ENCODE measurements at places on chromosomes 6 and 20.

- DNase-seq, result no peak
Measured at GRCh38 chr20:24934101-24934661, 14.9 kb upstream of the CST7 start.

DNA sequence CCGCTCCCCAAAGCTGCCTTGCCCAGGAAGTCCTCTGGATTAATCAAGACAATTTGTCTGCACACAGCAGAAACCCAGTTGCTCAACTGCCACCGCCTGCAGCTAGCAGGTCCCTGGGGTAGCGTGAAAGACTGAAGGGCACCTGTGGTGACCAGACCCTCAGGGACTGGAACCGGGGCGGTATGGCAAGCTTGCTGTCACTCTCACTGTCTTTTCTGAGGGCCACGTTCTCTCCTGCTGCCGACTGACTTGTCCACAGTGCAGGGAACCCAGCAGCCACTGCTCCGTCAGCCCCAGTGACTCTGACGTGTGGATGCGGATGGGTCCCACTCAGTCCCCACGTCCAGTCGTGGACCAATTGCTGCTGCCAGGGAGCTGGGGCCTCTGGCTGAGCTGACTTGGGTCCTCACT is 72.8 kb upstream of the PMEPA1 start:
- DNase-seq, result no peak

DNA sequence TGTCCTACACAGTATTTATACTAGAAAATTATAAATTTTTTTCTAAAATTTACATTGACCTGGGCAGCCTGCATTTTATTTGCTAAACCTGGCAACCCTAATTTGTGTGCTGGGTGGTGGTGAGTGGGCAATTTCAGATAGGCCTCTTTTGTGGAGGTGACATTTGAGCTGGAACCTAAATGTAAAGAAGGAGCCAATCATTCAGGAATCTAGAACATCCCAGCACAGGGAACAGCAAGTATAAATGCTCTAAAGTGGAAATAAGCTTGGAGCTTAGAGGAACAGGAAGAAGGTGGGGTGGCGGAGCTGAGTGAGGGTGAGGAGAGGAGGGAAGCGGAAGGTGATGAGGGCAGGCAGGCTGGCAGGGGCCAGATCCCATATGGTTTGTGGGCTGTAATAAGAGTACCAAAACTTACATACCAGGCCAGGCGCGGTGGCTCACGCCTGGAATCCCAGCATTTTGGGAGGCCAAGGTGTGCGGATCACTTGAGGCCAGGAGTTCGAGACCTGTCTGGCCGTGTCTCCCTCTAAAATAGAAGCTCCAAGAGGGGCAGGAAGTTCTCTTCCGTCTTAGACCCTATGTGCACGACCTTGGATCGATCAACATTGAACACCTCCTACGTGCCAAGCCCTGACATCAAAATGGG is 549 bp upstream of the CSE1L start:
- DNase-seq, result no peak

- no peak for DNase-seq
Measured at GRCh38 chr6:130829333-130829910, 2.2 kb downstream of the SMLR1 start.

DNA sequence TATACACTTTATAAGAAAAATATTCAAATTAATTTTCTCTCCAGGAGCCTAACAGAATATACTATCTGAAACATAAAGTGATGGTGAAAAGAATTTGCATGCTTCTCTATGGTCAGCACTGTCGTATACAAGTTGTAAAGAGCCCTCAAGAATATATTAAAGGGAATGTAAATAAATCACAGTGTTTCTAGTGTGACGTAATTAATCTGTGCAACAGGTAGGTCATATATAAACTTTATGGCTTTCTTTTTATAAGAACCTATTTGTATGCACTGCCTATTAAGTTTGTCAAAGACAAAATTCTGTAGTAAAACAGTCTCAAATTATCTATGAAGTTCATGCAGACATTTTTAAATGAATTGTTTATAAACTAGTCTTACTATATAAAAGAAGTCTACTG is 347.9 kb upstream of the EYS start:
- no peak for DNase-seq

DNA sequence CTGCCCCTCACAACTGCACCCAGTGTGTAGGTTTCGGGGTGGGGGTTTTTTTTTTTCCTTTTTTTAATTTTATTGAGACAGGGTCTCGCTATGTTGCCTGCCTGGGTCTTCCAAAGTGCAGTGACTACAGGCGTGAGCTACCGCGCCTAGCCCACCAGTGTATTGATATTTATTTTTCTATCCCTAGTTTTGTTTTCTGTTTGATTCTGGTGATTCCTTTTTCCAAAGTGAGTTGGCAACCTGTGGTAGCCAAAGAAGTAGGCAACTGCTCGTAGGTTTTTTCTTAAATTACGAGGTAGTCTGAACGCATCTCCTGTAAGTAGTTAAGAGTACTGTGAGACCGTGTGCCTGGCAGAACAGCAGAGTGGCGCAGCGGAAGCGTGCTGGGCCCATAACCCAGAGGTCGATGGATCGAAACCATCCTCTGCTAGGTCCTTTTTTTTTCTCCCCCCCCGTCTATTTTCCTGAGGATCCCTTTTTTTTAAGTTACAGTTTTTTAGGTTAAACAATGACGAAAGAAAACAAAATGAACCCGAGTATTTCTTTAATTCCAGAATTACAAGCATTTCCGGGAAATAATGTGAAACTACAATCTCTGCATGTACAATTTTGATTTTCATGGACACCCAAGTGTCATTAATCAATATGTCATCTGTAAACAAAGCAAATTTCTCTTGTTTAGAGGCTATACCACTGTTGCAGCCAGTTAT is 78.7 kb upstream of the BTN3A2 start:
- DNase-seq, result no peak

DNA sequence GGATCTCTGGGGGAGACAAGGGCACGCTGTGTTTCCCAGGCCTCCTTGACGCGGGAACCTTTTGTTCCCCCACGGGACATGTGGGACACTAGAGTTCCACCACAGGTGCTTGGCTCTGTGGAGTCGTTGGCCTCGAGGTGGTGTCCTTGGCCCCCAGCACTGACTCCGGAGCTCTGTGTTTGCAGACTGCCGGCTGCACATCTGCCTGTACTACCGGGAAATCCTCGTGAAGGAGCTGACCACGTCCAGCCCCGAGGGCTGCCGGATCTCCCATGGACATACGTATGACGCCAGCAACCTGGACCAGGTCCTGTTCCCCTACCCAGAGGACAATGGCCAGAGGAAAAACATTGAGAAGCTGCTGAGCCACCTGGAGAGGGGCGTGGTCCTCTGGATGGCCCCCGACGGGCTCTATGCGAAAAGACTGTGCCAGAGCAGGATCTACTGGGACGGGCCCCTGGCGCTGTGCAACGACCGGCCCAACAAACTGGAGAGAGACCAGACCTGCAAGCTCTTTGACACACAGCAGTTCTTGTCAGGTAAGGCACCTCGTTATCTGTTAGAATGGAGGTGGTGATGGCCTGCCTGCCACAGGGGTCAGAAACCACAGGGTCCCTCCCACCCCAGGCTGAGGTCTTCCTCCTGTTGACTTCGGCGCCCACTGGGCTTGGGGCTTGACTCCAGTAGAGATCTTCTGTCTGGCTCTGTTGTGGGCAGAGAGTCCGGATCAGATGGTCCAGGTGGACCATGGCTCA is 9.9 kb downstream of the IRF4 start:
- no peak for DNase-seq
